ENCODE measurements at places on chromosomes 4 and X.
A peak's percentile ranks its signal among the peaks of the same experiment; 100 is the strongest.

GRCh38 chrX:154443992-154444754, at the start of gene FAM50A:
TSS of gene FAM50A (plus strand) at chrX:154444141. CDS start at chrX:154444236, 95 bp downstream.
- DNase-seq: peak; percentile 92

GRCh38 chrX:23344238-23344903, 9.7 kb downstream of the PTCHD1 start:
- no peak for DNase-seq

- DNase-seq: no peak
Measured at GRCh38 chr4:32172761-32173160, 1452.6 kb downstream of the PCDH7 start.

- no peak for DNase-seq
Measured at GRCh38 chrX:84666086-84666485, 163.8 kb upstream of the HDX start.

DNA sequence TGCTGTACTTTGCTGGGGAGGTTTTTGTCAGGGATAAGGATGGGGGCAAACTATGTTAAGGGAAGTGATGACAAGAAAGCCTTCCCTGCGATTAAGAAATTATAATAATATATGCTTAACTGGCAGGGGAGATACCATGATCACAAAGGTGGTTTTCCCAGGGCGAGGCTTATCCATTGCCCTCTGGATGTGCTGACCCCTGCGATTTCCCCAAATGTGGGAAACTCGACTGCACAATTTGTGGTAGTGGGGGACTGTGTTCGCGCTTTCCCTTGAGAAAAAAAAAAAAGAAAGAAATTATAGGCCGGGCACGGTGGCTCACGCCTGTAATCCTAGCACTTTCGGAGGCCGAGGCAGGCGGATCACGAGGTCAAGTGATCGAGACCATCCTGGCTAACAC, 24.5 kb downstream of the SLC25A43 start:
- no peak for DNase-seq

- peak; percentile 68 for DNase-seq
Measured at GRCh38 chr4:84498935-84499623, at the start of gene NKX6-1. TSS of gene NKX6-1 (minus strand) at chr4:84499292. CDS start at chr4:84498228, 1,064 bp downstream.

GRCh38 chr4:186081202-186081807, 12.3 kb downstream of the TLR3 start:
- DNase-seq: no peak

- no peak for DNase-seq
Measured at GRCh38 chr4:124526331-124526730, 186.2 kb downstream of the ANKRD50 start.

GRCh38 chr4:42789041-42789567, 103.4 kb upstream of the GRXCR1 start:
- DNase-seq: no peak

DNA sequence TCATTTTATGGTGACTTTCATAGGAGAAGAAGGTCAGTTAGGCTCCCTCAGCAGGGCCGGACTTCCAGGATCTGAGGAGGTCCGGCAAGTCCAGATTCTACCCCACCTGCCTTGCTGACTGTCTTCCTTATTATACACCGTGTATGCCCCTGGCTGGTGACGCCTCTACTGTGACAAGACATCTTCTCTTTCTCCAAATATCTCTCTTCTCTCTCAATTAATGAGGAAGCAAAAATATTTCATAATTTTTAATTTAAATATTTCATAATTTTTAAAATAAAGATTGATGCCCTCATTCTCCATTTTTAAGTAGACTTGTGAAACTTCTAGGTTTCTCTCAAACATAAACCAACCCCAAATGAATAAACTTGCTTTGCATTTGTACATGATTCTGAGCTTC, 202.5 kb downstream of the NSUN7 start:
- DNase-seq: no peak

- DNase-seq: no peak
Measured at GRCh38 chr4:184816962-184817361, 8.8 kb downstream of the ACSL1 start.

DNA sequence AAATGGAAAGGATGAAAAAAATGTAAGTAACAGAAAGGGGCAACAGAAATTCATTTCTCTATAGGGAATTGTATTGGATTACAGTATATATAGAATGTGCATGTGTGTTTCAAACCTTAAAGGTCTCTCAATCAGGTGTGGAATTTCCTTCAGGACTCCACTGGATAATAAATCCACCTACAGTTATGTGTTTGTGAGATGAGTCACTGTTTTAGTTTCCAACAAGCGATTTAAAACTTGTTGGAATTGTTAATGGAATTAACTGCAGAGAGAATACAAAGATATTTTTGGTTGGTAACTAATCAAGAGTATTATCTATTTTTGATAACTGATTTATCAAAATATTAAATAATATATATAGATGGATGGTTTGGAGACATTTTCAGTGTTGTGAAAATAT, 32.8 kb downstream of the CEP44 start:
- no peak for DNase-seq

GRCh38 chrX:71131510-71131909, 13.1 kb downstream of the MED12 start:
- DNase-seq: no peak

GRCh38 chr4:169163947-169164668, 106.6 kb downstream of the SH3RF1 start:
- no peak for DNase-seq

- DNase-seq: no peak
Measured at GRCh38 chr4:82789025-82789776, 9.4 kb downstream of the SCD5 start.

DNA sequence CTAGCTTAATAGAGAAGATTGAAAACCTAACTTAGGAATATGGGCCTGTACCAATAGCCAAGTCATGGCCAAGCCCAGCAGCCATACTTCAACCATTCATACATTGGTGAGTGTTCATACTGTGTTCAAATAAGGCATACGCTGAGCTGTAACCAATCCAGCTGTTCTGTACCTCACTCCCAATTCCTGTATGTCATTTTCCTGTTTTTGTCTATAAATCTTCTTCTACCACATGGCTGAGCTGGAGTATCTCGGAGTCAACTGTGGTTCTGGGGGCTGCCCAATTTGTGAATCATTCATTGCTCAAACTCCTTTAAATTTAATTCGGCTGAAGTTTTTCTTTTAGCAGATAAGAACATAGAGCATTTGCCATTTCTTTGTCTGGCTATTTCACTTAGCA, 195.3 kb upstream of the ANKRD50 start:
- DNase-seq: no peak

GRCh38 chr4:130563185-130563888, 1467.4 kb downstream of the C4orf33 start:
- DNase-seq: peak; percentile 1

DNA sequence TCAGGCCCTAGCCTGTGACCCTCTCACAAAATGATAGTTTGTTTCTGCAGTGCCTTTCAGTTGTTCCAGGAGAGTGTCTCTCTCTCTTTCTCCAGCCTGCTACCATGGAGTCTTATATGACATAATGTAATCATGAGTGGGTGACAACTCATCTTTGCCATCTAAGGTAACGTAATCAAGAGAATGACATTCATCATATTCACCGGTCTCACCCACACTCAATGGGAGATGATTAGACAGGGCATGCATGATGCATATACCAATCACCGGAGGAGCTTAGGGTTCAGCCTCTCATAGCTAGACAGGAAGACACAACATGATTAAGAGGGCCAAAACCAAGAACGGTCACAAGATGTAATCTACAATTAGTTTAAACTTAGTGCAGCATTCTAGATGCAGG, 97.1 kb upstream of the FAM9B start:
- no peak for DNase-seq

Measured in frontal cortex (tissue), 4 donors.